ENCODE measurements at places on chromosomes 6 and 20. TPM values are rescaled to one million over a fixed set of nuclear protein-coding genes. Genes with fewer than 3 reads are reported as not detected.
A peak's percentile ranks its signal among the peaks of the same experiment; 100 is the strongest.

DNA sequence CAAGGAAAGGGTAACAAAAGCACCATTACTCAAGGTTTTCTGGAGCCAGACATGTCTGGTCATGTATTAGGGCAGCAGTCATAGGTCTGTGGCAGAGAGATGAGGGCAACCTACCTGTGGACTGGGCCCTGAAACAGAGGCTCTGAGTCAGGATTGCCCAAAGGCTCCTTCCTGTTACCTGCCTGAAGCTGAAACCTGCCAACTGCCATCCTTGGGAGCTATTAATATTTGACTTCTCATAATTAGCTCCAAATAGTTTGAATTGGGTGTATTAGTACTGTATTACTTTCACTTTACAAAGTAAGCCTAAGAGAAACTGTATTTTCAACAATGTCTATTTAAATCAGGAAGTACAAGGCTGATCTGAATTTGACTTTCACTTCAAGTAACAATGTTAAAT is 72.0 kb upstream of the TBX18 start:
- no peak for DNase-seq

DNA sequence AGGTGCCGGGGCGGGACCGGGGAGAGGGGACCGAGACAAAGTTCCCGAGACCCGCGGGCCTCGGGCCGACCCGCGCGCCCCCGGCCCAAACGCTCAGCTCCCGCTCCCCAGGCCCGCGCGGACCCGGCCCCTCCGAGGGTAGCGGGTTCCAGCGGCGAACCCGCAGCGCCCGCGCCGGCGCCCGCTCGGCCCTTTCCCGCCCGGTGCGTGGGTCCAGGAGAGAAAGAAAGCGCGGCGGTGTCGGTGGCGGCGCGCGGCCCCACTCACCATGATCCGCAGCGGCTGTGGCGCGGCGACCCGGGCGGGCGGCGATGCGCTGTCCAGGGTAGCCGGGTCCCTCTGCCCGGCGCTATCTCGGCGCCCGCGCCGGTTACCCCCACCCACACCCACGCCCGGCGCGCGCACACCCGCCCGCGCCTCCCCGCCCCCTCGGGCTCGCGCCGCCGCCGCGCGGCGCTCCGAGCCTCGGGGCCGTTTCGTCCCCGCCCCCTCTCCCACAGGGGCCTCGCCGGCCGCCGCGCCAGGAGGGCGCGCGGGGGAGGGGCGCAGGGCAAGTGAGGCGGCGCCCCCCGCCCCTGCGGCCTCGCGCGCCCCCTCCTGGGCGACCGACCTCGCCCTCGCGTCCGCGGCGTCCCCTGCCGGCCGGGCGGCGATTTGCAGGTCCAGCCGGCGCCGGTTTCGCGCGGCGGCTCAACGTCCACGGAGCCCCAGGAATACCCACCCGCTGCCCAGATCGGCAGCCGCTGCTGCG is at the start of gene ELOVL2:
TSS of gene ELOVL2 (minus strand) at position 345 of the 751 bp plus-strand sequence. CDS start at position 270, 75 bp downstream.
- DNase-seq, result no peak

DNA sequence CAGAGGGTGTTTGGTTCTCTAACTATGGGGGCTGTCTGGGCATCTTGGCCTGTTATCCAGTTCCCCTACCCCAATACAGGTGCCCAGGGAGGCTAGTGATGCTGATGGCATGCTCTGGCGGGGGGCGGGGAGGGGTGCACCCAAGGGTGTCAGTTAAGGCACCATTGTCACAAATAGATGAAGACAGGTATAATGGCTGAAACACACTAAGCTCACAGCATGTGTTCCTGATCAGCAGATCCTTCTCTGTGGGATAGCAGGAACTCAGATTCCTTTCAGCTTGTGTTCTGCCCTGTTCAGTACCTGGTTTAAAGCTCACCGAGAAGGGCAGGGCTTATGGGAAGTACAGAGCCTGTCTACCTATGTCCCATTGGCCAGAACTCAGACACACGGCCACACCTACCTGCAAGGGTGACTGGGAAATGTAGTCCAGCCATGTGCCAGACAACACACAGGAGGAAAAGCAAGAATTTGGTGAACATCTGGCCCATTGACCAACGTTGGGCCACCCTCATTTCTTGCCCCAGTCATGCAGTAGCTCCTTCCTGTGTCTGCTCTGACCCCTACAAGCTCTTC is 3.4 kb upstream of the RSPO4 start:
- DNase-seq, result peak; percentile 19

- DNase-seq, result no peak
Observed at GRCh38 chr6:14810021-14810420, 435.8 kb upstream of the JARID2 start.

DNA sequence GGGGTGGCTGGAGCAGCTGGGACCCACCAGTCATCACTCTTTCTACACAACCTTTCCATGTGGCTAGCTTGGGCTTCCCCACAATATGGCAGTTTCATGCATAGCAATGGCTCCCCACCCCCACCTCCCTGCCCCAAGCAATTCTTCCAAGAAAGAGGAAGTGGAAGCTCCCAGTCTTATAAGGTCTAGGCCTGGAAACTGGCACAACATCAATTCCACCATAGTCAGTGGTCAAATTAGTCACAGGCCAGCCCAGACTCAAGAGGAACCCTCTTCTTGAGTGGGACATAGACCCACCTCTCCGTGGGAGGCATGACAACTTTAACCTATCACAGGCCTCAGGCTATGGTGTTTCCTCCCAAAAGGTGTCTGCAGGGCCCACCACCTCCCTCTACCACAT is 17.7 kb downstream of the TGM6 start:
- no peak for DNase-seq

- no peak for DNase-seq
Observed at GRCh38 chr6:46918806-46919205, 2.9 kb downstream of the ADGRF5 start.

GRCh38 chr20:275791-276190 is 14.8 kb downstream of the C20orf96 start:
- DNase-seq, result no peak

GRCh38 chr6:3750317-3751076 is 1.0 kb downstream of the PXDC1 start:
- DNase-seq, result no peak

- no peak for DNase-seq
Observed at GRCh38 chr6:106094261-106094963, 8.3 kb downstream of the PRDM1 start.

GRCh38 chr6:75818098-75818855 is 69.2 kb downstream of the MYO6 start:
- no peak for DNase-seq

GRCh38 chr6:116471531-116471930 is 10.4 kb downstream of the CALHM6 start:
- no peak for DNase-seq

Gene TLDC2
- total RNA-seq, result 0.14 TPM

Data from kidney epithelial cell (primary cell).